ENCODE measurements at places on chromosomes 4 and X.
A peak's percentile ranks its signal among the peaks of the same experiment; 100 is the strongest.

- DNase-seq: no peak
These were observed 243.2 kb downstream of the SPOCK3 start for GRCh38 chr4:166991006-166991561.

DNA sequence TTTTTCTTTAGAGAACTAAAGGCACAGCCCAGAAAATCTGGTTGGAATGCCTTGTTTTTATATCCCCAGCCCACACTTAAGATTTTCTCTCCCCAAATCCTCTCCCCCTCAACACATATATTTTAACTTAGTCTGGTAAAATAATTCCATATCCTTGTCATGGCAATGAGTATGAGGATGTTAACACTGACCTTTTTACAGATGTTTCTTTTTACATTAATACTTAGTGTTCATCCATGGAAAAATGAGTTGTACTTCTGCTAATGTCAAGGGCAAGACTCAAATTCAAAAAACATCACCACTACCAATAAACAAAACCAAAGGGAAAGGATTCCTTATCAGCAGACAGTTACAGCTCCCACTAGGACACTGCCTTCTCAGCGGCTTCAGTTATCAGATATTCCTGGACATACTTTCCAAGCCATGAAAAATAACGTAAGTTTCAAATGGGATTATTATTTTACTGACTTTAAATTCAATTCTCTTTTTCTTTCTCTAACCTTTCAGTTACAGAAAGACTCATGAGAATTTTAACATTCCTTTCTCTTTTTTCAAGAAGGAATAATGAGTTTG is 83.3 kb downstream of the RASL11B start:
- DNase-seq: no peak

GRCh38 chrX:115583496-115584004 is 22.6 kb downstream of the PLS3 start:
- peak; percentile 67 for DNase-seq

DNA sequence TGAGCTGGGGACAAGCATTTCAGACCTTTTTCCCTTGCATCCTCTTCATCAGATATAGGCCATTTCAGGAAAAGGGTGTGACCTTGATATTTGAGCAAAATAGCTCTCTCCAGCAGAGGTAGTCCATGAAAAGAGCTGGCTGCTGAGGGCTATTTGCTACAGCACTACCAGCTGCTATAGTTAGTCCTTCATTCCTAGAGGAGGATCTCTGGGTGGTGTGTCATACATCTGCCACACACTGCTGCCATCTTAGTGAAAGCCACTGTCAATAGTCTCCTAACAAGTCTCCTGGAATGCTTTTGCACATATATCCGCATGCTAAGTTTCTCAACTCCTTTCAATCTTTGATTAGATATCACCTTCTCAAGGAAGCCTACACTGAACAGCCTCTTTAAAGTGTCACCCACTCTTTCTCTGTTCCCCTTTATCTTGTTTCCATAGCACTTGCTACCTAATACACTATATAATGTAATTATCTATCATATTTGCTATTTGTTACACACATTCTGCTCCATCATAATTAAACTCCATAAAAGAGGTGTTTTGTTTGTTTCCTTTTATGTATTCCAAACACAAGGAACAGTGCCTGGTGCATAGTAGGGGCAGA is 131.9 kb downstream of the TBC1D19 start:
- DNase-seq: no peak

DNA sequence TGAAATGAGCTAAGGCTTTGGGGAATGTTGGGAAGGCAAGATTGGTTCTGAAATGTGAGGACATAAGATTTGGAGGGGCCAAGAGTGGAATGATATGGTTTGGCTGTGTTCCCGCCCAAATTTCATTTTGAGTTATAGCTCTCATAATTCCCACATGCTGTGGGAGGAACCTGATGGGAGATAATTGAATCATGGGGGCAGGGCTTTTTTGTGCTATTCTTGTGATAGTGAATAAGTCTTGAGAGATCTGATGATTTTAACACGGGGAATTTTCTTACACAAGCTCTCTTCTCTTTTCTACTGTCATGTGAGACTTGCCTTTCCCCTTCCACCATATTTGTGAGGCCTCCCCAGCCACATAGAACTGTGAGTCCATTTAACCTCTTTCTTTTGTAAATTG is 157.6 kb upstream of the C1QTNF7 start:
- DNase-seq: peak; percentile 57

Data from fibroblast of skin of right quadriceps (primary cell).